Activated CD4-positive, alpha-beta memory T cell treated with anti-CD3 and anti-CD28 coated beads for 36 hours (primary cell): ENCODE measurements at places on chromosomes 1 and 21. TPM values are rescaled to one million over a fixed set of nuclear protein-coding genes. Genes with fewer than 3 reads are reported as not detected.
A peak's percentile ranks its signal among the peaks of the same experiment; 100 is the strongest.

GRCh38 chr21:33950431-33951079 is 35.0 kb upstream of the ATP5PO start:
- peak; percentile 51 for DNase-seq

GRCh38 chr1:91763252-91763651 is 122.7 kb downstream of the TGFBR3 start:
- no peak for DNase-seq

- no peak for DNase-seq
These were observed 2.7 kb downstream of the PLXNA2 start for GRCh38 chr1:208241512-208241911.

- no peak for DNase-seq
These were observed 135.2 kb upstream of the COL11A1 start for GRCh38 chr1:103243481-103243880.

DNA sequence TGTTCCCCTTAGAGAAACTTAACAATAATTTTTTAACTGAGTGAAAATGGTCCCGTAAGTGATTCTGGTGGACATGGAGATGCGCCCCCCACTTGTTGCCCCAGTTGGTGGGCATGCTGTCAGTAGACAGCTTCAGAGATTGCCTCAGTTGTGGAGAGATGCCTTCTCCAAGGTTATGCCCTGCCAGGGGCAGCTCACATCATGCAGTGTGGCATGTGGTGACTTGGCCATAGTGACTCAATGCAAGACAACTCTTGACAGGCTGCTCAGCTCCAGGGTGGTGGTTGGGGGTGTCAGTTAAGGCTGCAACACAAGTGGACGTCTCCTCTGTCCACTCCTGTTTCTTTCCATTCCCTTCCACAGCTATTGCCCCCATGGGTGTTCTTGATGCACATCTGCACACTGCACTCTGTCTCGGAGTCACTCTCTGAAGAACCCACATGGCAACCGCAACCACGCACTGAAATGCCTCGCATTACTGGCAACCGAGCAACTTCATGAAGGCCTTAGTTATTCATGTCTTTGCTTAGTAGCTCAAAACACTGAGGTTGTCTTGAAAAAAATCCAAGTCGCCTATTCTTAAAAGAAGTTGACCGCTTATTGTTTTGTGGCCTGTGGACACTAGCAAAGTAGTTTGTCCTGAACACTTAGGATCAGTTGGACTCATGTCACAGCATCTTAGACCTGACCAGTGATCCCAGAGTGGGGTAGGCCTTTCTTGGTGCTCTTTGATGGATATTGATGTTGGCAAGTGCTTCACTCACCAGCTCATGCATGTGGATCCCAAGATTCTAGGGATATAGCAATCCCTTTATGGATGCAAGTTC is 54.8 kb upstream of the USP1 start:
- no peak for DNase-seq

DNA sequence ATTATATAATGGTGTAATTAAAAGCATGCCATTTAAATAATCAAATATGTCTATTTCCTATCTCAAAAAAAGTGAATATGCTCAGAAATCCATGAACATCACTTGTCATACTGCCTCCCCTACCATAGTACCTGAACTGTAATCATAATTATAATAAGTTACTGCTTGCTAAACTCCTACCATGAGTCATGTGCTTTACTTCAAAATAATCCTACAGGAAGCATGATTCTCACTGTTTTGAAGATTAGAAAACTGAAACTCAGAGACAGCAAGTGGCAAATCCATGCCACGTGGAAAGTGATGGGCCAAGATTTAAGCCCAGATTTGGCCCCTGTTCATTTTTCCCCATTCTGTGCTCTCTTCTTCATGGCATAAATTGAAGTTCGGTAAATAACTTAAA is 5.2 kb downstream of the LRRC7 start:
- DNase-seq, result no peak

ZMYND12 gene
- 0.97 TPM for total RNA-seq
